ENCODE measurements at places on chromosomes 5 and 9.

DNA sequence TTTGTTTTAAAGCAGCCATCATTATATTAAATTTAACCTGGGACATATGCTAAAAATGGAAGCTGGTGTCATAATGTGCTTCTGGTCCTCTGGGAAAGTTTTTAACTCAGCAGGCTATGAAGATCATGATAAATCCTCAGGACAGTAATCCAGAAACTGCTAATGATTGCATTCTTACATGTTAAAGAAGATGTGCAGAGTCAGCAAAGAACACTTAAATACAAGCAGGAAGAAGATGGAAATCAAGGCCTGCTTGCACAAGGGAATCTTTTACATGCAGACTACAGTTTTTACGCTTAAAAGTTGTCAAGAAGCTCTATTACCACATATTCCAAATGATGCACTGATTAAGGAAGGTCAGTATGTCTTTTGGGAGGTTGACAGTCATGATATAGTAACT lies 246.0 kb upstream of the PTPRD start:
- DNase-seq, result no peak

DNA sequence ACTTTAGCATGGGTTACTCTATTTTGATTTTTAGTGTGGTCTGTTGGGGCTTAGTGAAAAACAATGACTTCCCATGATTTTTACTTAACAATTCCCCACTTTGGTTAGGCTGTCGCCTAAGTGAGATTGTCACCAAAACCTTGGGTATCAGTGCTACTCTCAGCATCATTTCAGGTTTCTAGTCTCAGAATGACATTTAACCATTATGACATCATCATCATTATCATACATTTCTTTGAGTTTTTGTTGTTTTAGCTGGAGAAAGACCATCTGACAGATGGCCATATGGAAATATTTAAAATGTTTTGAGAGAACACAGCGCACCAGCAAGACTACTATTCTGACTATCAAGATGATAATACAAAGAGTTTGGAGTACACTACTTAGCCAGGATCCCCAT lies 551.0 kb upstream of the PTPRD start:
- no peak for DNase-seq

DNA sequence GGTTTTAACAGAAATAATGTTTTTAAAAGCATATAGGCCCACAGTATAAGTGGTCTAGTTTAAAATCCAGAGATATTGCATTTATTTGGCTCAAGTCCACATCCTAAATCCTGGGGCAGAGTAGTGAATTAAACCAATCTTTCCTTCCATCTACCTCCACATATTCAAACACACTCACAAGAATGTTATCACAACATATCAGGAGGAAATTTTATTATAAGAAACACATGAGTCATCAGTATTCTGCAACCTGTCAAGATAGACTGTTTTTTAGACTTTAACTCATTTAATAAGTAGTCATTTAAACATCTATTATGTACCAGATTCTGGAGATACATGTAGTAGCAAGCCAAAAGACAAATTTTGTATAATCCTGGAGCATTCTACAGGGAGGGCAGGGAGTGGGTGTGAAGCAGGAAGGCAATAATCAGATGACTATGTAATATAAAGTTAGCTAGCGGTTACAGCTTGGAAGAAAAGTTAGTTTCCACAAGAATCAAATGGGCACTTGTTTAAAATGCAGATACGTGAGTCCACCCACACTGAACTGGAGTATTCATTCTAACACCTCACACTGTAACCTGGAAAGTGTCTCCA lies 187.3 kb upstream of the PIK3R1 start:
- DNase-seq, result no peak

GRCh38 chr9:135512904-135513303 lies 8.3 kb upstream of the LCN1 start:
- no peak for DNase-seq

DNA sequence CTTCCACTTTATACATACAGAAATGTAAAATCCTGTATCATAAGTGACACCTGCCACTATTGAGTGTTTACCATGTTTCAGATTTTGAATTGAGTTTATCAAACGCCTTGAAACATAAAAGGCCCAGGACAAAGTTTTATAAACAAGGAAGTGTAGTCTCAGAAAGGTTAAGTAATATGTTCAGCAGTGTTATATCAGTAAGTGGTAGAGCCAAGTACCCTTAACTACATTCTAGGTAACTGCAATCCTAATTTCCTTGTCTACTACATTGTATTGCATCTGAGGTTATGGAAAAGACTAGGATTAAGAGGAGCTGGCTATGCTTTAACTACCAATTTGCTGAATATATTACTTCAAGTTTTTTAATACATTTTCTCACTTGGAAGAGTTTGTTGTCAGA lies 641.6 kb downstream of the LRRC70 start:
- no peak for DNase-seq

DNA sequence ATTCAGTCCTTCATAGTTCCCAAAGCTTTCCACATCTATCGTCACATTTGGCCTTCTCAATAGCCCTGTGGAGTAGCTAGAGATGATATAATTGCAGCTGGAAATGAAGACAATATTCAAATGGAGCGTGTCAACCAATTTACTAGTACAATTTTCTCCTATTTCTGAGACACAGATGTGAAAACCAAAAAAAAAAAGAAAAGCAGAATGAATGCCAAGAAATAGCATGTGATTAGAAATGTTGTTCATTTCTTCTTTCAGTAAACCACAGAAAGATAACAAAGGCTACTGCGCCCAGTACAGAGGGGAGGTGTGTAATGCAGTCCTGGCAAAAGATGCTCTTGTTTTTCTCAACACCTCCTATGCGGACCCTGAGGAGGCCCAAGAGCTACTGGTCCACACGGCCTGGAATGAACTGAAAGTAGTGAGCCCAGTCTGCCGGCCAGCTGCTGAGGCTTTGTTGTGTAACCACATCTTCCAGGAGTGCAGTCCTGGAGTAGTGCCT lies 99.0 kb downstream of the MUSK start:
- no peak for DNase-seq

DNA sequence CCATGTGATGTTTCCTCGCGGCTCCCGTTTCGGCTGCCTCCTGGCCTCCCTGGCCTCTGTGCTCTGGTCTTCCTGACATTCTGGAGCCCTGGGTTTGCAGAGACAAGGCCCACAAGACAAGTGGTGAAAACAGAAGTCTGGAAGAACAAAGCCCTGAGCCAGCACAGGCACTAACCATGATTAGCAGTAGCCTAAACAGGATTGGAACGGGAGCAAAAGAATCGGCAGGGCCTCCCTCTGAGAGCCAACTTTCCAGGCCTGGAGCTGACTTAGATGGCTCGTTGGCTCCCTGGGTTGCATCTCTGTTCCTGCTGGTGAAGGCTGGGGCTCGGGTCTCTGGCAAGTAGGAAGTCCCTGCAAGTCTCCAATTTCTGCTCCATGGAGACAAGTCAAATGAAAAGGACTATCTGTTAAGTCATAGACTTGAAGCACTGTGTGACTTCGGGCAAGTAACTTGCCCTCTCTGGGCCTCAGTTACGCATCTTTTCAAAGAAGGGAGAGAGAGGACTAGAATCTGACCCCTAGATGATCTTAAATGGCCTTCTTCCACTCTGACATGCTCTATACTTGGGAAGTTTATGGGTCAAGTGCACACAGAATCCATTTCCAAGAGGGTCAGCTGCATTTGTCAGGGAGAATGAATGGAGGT lies 3.3 kb downstream of the COL27A1 start:
- DNase-seq, result no peak

- no peak for DNase-seq
These were observed 47.7 kb upstream of the ITGA1 start for GRCh38 chr5:52740007-52740406.

- DNase-seq, result no peak
These were observed 33.2 kb upstream of the ALDH1B1 start for GRCh38 chr9:38359297-38359653.

DNA sequence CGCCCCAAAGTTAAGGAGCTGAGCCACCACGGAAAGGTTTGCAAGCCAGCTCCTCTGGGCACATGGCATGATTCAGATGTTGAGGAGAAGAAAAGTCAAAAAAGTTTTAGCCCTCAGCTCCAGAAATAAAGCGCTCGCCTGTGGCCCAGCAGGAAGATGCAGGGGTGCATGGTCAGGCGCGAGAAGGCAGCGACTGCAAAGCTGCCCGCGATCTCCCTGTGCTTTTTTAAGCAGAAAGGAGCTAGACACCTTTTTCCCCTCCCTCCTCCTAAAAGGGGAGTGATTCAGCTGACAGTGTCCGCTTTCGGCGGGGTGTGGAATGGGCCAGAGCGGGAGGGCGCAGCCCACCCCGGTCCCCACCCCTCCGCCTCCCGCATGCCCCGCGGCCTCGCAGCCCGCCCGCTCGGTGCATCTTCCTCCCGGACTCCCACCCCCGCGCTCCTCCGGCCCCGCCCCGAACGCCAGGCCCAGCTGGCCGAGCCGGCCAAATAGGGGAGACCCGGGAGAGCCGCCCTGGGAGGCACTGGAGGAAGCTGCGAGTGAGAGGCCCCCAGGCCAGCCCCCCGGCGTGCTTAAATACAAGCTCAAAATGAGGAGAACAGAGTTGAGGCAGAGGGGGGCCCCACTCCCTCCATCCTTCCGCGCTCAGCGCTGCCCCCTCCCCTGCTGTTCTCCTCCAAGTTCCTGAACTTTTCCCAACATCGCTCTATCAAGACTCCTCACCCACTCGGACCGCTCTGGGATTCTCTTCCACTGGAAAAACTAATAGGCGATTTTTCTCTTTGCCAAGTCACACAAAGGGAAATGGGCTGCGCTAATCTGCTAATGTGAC lies at the start of gene ADAMTS12:
TSS of gene ADAMTS12 (minus strand) at position 203 of the 832 bp plus-strand sequence. CDS start at position 69, 134 bp downstream.
- DNase-seq, result no peak

- no peak for DNase-seq
These were observed 8.9 kb upstream of the SLC25A48 start for GRCh38 chr5:135825373-135826220.

DNA sequence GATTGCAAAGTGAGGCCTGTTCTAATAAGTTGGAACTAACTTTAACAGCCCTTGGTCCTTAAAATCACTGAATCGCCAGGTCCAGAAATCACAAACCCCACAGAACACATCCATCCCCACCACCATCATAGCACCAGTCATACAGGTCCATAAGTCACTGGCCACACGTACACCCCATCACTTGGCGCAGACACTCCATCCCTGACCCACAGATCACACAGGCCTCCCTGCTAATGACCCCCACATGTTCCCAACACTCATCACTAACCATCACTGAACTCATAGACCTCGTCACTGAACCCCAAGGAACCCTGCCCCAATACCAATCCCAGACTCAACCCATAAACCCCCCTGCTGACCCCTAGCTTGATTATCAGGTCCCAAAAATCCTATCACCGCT lies 41.2 kb upstream of the ZNF300 start:
- DNase-seq, result no peak

DNA sequence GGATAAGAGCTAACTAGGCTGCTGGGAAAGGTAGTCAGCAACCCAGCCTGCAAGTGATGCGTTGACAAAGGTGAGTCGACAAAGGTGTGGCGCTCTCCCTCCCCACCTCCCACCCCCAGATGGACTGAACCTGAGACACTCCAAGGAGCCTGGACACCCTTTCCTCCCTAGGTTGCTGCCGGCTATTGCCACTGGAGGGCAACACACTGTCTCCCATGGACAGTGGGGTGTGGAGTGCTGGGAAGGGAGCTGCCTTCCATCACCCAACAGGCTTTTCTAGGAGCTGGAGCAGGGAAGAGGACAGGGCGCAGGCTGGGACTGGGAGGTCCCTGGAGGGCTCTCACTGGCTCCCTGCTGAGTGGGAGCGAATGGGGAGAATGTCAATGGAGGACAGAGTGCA lies 75.4 kb upstream of the ARAP3 start:
- DNase-seq, result no peak

DNA sequence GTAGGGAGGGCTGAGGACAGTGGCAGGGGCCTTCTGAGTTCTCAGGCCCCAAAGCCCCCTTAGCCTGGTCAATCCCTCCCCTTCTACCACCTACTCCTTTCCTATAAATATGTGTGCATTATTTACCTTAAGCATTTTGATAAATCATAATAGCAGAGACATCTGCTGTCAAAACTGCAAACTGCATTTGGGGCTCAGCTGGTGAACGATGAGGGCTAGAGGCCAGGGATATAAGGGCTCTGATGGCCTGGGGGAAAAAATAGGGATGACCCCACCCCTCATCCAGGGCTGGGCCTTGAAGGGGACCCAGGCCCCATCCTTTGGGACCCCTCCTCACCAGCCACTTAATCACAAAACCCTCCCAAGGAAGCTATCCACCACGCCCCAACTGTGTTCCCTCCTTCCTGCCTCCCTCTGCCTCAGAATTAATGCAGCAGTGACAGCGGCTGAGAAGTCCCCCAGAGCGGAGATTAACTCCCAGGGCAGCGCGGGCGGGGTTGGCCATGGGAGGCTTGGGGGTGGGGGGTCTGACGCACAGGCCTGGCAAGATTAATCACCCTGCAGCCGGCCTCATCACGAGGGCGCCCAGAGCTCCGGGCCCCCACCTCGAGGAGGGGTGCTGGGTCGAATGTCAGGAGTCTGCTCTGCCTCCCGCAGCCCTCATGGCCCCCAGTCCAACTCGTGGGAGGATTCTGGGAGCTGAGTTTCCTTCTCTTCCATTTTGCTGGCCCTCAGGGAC lies 42.1 kb downstream of the CXXC5 start:
- DNase-seq, result no peak

- DNase-seq, result no peak
These were observed 223.9 kb upstream of the DMRT1 start for GRCh38 chr9:617445-618085.

DNA sequence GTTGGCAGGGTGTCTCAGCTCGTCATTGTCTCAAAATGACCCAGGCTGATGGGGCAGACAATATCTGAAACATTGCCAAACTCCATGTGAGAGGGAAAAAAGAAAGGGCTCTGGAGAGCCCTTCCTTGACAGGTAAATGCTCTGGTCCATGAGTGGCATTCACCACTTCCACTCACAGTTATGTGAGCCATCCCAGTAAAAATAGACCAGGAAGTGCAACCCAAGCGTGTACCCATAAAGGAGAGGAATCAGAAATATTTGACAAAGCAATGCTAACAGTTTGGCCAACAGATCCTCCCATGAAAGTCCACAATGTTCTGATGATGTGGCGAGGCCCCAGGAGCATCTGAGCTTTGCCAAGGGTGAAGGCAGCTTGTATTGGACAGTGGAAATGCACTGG lies 49.4 kb downstream of the ASTN2 start:
- no peak for DNase-seq

DNA sequence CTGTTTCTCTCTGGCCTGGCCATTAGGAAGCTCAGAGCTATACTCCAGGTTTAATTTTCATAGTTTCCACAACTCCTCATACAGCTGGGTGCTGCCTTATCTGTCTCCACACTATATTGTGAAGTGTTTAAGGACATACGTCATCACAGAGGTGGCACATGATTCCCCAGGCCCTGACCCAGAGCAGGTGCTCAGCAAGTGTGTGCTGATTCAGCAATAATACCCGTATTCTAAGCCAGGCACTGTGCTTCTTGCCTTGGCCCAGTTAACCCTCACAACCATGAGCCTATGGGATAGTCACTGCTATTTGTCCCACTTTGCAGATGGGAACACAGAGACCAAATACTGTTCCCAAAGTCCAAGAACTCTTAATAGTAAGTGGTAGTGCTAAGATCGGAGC lies 93.5 kb upstream of the SMIM23 start:
- no peak for DNase-seq

- no peak for DNase-seq
These were observed 49.4 kb downstream of the PLK2 start for GRCh38 chr5:58410441-58410840.
